Brain microvascular endothelial cell (primary cell): ENCODE measurements at places on chromosomes 2 and 18.

- DNase-seq, result no peak
Observed at GRCh38 chr2:104312684-104313083, 541.2 kb upstream of the POU3F3 start.

GRCh38 chr2:207008105-207008990 lies 69.0 kb downstream of the CPO start:
- DNase-seq, result no peak

DNA sequence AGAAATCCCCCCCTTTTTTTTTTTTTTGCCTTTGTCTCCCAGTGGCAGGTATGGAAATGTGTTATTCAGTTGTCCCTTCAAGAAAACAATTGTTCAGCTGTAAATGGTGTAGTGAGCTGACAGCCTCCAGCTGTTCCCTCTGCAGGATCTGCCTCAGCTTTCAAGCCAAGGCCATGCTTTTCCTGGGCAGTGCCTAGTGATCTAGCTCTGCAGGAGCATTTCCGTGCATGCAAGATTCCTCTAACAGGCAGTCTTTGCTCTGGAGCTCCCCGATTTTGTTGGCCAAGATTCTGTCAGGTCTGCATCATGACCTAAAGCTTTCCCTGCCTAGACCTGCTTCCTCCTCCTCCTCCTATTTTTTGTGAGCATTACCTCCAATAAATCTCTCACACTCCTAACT lies 300.7 kb upstream of the UBE2E3 start:
- DNase-seq, result no peak

- DNase-seq, result no peak
Observed at GRCh38 chr2:145860083-145860482, 1340.2 kb upstream of the ZEB2 start.

- no peak for DNase-seq
Observed at GRCh38 chr2:207484444-207485391, 45.0 kb upstream of the CREB1 start.
